ENCODE measurements at places on chromosomes 13 and 19.

DNA sequence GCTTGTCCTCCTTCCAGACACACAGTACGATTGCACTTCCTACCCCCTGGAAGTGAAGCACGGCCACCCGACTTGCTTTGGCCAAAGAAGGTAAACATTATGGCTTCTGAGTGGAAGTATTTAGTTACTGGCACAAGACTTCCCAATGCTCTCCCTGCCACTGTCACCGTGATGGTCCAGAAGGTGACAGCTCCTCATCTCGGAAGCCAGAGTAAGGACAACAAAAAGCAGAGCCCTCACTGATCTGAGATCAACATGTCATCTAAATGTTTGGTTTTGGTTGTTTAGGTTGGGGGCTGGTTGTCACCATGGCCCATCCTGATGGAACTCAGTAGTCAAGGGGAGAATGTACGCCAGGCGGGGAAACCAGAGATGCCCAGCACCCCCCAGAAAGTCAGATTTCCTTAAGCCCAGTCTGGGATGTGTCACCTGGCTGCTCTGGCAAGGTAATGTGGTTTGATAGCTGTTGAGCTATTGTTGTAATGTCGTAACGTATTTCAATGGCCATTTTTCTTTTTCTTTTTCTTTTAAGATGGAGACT lies 170.1 kb upstream of the ZNF536 start:
- no peak for DNase-seq

- no peak for DNase-seq
These were observed 213.0 kb downstream of the ZIC5 start for GRCh38 chr13:99758460-99759162.

GRCh38 chr13:83633746-83634145 lies 248.5 kb downstream of the SLITRK1 start:
- no peak for DNase-seq

- no peak for DNase-seq
These were observed 10.8 kb upstream of the PRKD2 start for GRCh38 chr19:46727757-46728156.

- DNase-seq: peak; percentile 16
These were observed 8.7 kb downstream of the FIZ1 start for GRCh38 chr19:55590617-55591016.

DNA sequence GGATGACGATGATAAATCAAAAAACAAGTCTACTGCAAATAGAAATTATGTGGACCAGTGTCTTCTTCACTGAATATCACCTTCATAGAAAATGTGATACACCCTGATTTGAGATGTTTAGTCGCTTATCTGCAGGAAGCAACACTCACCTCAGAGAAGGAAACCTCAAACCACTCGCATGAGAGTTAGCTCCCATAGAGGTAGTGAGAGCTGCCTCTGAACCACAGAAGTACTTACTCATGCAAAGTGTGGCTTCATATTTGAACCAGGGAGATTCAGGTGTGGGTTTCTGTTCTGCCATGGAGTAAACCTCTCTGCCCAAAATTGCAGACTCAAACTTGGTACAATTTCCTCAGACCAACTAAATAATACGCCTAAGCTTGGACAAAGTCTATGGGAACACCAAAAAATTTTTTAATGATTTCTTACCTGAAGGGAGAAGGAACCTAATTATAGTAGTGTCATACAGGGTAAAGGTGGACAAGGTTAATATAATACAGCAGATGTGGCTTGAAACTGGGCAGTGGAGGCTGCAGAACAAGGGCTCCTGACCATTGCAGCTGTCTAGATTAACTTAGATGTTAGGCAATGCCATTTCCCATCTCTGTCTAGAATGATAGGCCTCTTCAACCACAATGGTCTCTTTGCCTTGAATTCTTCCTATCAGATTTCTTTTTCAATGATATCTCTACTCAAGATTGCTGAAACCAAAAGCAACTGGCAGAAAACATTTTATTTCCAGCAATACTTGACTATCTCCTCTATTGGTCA lies 29.6 kb upstream of the RCBTB2 start:
- peak; percentile 33 for DNase-seq

DNA sequence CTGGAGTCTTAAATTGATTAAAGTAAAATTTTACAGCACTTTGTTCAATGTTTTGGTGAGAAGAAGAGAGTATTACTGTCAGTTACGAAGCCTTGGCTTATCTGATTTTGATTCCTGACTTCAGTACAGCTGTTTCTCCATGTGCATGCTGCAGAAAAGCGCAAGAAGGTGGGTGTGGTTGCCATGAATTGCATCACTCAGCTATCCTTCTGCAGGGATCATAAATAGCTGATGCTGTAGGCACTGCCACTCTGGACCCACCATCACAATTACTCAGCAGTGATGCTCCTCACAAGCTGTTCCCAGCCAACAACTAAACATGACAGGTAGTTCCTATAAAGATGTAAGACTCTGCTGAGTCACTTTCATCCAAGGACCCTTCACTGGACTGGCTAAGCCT lies 321.2 kb downstream of the IRS2 start:
- no peak for DNase-seq

GRCh38 chr19:3719868-3720267 lies 11.7 kb downstream of the TJP3 start:
- DNase-seq: no peak

- no peak for DNase-seq
These were observed 3.4 kb downstream of the PCDH9 start for GRCh38 chr13:67226696-67227095.

GRCh38 chr13:51873837-51874236 lies 12.1 kb downstream of the CCDC70 start:
- no peak for DNase-seq
